ENCODE measurements at places on chromosomes 4 and X.

- no peak for DNase-seq
These were observed 36.4 kb downstream of the ZAR1 start for GRCh38 chr4:48526406-48526805.

DNA sequence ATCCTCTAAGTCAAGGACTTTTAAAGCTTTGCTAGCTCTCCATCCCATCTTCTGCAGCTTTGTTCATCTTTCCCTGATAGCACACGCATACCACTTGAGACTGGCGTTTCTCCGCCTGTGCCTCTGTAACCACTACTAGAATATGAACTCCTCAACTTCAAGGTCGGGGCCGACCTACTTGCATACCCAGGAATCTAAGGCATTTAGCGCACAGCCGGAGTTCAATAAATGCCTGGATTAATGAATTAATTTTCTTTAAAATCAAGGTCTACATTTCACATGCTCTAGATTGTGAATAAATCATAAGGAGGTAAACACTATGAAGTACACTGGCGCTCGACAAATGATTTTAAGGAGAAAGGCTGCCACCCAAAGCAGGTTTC is 89.3 kb downstream of the HNRNPD start:
- DNase-seq = no peak

- no peak for DNase-seq
These were observed 112.5 kb downstream of the PDLIM5 start for GRCh38 chr4:94564252-94564651.

DNA sequence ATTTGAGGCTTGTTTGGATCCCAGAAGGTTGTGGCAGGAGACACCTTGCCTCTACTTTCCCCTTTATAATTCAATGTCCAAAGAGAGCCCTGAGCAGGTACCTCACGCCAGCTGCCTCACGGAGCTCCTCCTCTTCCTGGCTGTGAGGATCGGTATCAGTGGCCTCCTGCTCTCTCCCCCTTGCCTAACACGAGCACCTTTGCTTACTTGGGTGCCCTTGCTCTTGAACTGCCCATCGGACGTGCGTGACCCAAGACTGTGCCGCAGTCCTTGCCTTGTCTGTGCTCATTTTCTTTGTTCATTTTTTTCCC is 27.8 kb upstream of the MSANTD1 start:
- no peak for DNase-seq

- no peak for DNase-seq
These were observed 198.5 kb downstream of the SPATA18 start for GRCh38 chr4:52249581-52249980.

DNA sequence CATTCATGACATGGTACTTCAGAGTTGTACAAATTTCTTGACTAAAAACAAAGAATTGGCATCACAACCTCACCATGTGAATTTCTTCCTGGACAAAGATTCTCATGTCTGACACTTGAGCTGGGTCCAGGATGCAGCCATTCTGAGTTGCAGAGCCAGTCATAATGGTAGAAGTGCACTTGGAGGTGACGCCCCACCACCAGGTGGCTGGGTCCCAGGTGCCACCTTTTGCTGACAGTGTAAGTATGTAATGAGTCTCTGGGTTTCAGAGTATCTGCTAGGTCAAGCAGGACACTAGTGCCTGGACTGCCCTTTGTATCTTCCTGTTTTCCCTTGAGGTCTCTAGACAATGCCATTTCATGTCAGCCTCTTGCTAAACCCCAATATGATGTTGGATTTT is 36.6 kb upstream of the WDR1 start:
- DNase-seq = no peak

GRCh38 chr4:119624356-119624755 is 4.2 kb downstream of the PDE5A start:
- DNase-seq = no peak

DNA sequence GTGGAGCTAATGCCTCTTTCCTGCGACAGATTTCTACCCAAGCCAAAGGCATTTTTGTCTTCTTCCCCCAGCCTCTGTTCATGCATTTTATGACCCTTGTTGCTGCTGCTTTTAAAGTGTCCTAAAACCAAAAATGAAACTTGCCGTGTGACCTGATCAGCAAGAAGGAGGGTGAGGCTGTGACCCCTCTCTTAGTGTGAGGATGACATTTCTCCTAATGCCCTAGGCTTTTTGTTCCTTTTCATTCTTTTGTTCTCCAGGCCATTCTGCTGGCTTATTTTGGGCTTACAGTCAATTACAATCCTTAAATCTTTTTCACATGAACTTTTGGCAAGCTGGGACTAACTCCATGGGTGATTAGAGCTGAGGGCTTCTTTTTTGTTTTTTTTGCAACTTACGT is 34.4 kb downstream of the PTTG2 start:
- no peak for DNase-seq

GRCh38 chr4:103067841-103068547 is 8.6 kb downstream of the SLC9B2 start:
- no peak for DNase-seq

DNA sequence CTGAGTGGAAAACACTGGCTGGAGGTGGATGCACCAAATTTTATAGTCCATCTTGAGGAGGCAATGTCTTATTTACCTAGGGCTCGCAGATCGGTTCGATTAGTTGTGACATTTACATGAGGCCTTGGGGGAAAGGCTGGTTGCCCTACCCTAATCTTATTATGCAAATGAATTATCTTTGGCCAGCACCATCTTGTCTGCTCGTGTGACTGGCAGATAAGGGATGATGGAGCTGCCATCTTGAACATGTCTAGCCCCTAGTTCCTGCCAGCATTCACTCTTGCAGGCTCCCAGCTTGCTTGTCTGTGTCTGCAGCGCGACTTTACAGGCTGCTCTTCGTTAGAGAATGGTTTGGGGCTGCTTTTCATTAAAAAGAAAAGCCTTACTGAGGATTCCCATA is 61.9 kb downstream of the SEC24B start:
- no peak for DNase-seq

DNA sequence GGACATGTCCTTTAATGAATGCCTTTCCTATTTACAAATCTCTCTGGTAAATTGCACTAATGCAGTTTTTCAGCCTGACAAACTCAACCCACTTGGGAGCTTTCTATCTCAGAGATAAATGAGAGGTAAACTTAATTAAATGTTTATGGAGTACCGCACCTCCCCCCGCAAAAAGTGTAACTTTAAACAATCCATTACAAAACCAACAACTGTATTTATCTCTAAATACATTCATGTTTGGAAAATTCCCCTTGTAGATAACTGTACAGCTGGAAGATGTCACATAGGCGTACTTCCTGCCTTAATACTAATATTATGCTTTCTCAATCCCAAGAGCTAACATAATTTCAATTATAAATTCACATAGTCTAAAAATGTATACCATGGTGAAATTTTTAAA is 215.5 kb downstream of the LDB2 start:
- no peak for DNase-seq

- DNase-seq = peak; percentile 35
These were observed 131.3 kb downstream of the IL1RAPL2 start for GRCh38 chrX:104697294-104697693.

GRCh38 chr4:70815370-70815769 is 24.3 kb downstream of the GRSF1 start:
- no peak for DNase-seq

DNA sequence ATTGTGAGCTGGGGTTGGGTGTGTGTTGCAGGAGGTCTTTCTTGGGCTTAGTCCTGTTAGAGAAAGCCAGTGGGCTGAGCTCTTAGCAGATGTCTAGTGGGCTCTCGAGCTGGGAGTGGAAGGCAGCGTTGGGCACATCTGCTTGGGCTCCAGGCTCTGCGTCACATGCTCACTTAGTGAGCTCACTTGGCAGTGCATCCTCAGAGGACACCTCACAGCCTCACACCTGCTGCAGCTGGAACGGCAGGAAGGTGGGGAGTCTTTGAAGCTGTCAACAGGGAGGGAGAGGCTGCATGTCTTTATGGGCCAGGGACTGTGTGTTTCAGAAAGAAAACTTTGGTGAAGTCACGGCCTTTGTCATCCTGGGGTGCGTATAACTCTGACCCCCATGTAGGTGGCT is 82.2 kb downstream of the PSAPL1 start:
- DNase-seq = no peak

DNA sequence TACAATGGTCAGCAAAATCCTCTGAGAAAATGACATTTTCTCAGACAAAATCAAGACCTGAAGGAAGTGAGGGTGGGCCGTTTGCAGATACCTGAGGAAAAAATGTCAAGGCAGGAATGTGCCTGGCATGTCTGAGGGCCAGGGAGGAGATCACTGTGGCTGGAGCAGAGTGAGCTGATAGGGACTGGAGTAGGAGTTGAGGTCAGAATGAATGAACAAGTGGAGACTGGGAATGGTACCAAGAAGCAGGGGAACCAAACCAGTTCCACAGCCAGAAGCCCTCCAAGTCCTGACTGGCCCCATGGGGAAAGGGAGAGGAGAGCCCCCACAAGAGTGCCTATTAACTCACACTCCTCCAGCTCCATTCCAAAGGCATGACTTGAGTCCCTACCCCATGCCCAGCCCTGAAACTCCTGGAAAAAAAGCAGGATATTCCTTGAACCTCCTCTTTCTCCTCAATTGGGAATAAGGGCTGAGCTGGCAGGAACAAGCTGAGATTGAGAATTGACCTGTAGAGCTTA is 41.5 kb downstream of the STEEP1 start:
- no peak for DNase-seq

DNA sequence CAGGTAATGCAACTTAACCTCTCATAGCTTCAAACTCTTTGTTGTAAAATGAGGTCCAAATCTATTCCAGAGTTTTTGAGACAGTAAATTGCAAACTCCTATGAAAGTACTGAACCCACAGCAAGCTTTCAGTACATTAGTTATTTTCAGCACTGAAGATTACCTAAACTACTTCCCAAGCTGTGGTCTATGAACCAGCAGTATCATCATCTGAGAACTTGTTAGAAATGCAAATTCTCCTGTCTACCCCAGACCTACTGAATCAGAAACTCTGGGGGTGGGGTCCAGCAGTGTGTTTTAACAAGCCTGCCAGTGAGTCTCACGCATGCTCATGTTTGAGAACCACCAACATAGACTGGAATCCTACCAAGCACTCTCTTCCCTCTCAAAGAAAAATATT is 5.7 kb upstream of the CASP6 start:
- DNase-seq = no peak

DNA sequence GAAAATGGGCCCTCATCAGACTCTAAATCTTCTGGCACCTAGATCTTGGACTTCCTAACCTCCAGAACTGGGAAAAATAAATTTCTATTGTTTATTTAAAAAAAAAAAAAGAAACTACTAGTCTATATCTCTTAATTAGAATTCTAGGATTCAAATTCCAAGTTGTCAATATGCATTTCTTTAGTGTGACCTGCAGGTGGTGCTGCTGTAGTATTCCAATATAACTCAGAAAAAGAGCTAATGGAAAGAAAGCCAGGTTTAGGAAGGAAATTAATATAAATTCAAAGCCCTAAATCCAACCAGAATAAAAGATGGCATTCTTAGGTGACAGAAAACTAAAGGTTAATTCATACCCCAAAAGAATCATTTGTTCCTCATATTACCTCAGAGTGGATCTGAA is 80.0 kb upstream of the NALF2 start:
- no peak for DNase-seq

- no peak for DNase-seq
These were observed 80.9 kb downstream of the CLDN34 start for GRCh38 chrX:10048076-10048475.

DNA sequence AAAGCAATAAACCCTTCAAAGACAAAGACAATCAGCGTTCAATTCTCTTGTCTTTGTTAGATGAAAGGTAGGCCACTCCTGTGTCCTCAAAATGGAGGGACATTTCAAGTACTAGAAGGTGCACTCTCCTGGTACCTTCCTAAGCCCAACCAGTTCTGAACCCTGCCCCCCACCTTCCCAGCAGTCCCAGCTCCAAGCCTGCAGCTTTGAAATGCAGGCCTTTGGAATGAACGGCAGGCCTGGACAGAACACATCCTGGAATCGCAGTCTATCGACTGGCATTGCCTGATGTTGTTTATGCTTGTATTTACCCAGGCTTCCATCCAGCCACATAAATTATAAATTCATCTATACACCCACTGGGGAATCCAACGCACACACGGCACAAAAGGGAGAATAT is 47.4 kb downstream of the RASGEF1B start:
- DNase-seq = no peak

- no peak for DNase-seq
These were observed 73.9 kb downstream of the QRFPR start for GRCh38 chr4:121306931-121307330.

DNA sequence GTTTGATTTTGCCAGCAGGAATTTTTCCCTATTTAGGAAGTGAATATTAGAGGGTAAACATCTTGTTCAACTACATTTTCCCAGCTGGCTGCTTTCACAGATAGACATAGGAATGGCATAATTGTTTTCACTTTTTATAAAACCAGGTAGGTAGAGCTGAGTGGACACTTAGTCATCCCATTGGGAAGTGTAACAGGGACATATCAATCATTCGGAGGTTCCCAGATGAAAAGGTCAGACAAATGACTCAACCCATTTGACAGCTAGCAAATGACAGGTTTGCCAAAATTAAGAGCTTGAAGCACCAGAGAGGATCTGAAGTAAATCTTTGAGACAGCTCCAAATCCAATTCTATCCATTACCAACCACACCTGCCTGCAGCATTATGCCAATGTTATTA is 205.3 kb downstream of the SLC39A8 start:
- DNase-seq = no peak

DNA sequence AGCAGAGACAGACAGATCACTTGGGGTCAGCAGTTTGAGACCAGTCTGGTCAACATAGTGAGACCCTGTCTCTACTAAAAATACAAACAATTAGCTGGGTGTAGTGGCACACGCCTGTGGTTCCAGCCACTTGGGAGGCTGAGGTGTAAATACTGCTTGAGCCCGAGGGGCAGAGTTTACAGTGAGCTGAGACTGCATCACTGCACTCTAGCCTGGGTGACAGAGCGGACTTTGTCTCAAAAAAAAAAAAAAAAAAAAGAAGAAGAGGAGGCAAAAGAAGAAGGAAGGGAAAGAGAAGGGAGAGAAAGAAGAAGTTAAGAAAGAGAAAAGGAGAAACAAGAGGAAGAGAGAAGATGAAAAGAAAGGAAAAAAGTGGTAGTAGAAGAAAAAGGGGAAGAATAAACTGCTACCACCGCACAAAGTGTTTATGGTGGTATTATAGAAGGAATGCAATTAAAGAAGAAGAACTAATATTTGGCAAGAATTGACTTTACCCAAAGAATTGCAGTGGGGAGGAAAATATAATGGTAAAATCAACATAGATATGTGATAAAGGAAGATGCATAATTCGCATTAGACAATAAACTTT is 19.6 kb upstream of the NSUN7 start:
- DNase-seq = no peak

GRCh38 chrX:95065151-95065550 is 1391.1 kb downstream of the FAM133A start:
- DNase-seq = no peak
